ENCODE measurements at places on chromosomes 5 and 9. TPM values are rescaled to one million over a fixed set of nuclear protein-coding genes. Genes with fewer than 3 reads are reported as not detected.

EGFL7 gene
- 43.4 TPM for total RNA-seq

KCNV2 gene
- not detected for total RNA-seq

PAEP gene
- not detected for total RNA-seq

CBY3 gene
- not detected for total RNA-seq

IRX1 gene
- total RNA-seq: not detected

NHP2 gene
- total RNA-seq: 64.8 TPM

STPG3 gene
- not detected for total RNA-seq

DNA sequence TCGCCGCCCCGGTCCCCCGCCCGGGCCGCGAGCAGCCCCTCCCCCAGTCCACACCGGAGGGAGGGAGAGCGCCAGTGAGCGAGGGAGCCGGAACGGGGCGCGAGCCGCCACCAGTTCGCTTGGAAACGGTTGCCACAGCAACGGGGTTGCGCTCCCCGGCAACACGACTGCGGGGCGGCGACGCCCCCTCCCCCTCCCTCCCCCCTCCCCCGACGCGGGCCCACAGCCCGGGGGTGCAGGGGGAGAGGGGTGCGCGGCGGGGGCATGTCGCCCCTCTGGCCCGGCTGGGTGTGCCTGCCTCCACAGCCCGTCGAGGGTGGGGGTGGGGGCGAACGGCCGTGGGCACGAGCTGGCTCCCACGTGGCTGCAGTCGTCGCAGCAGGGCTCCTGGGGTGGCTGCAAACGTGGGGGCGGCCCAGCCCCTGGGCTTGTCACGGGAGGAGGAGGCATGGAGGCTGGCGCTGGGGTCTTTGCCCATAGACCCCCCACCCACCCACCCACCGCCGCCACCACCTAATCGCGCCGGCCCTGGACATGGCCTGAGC is 524 bp downstream of the PRR7 start:
- DNase-seq: peak; percentile 60

DNA sequence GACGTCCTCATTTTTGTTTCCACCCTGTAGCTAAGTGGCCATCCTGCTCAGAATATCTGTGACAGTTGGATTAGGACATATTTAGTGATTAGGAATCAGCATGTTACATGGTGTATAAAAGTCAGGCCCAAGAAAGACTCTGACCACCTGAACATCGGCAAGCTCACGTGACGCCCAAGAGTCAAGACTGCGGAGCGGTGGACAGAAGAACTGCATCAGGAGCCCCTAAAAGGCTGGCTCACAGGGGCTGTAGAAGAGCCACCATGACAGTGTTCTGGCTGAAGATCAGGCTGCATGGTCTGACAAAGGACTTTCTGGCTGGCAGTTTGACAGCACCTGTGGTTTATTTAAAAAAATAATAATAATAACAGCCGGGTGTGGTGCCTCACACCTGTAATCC is 185.3 kb downstream of the AUH start:
- DNase-seq: no peak

DNA sequence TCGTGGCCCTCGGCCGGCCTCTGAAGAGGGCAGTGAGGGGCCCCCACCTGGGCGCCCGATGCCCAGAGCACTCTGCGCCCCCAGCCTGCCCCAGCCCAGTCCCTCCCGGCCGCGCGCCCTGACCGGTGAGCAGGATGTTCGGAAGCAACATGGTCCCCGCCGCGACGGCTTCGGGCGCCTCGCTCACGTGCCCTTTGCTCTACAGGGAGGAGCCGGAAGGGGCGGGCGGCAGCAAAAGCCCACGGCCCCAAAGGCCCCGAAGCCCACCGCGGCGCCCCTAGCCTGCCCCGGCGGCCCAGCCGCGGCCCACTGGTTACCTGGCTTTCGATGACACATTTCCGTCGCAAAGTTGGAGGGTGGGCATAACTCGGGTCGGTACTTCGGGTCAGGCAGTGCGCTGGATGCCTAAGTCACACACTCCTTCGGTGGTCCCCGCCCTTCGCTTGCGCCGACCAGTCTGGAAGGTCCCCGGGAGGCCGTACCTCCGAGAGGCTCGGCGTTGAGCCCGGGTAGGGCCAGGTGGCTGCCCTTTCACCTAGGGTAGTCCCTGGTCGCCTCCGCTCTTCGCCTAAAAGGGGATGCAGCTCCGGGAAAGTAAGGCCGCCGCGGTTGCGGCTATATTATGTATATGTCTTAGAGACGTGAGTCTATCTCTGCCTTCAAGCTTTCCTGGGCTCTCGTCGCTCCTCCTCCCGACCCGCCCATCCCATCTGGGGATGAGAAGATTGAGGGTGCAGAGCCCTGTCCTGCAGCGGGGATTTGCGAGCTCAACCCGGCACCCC is at the start of the genes AK6, RAD17 and TAF9:
Gene AK6 (minus strand): TSS at position 181 of the 782 bp plus-strand sequence. CDS start 30 bp downstream, at position 151.
Gene RAD17 (plus strand): TSS at position 479 of the 782 bp plus-strand sequence. CDS start 2,391 bp downstream, outside the sequence.
Gene TAF9 (minus strand): TSS at position 181 of the 782 bp plus-strand sequence. CDS start 3,783 bp downstream, outside the sequence.
- DNase-seq: peak; percentile 97

DNA sequence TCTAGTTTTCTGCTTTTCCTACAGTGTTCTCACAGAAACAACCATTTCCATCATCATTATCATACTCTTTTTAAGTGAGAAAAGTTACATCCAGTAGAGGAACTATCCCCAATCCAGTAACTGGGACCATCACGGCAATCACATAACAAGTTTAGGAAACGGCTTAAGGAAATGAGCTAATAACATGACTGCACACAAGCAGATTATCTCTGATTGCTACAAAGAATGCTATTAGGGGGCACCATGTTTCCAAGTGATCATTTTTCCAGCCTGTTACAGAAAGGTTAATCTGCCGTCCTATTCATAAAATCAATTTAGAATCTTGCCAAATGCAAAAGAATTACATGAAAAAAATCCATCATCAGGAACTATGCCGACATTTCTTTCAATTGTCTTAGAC is 94.6 kb downstream of the EFNA5 start:
- no peak for DNase-seq

- no peak for DNase-seq
These were observed 69.3 kb downstream of the PAX5 start for GRCh38 chr9:36964791-36965190.

- peak; percentile 23 for DNase-seq
These were observed 610.3 kb upstream of the KLF4 start for GRCh38 chr9:108099854-108100253.

GRCh38 chr9:22535780-22536179 is 89.2 kb downstream of the DMRTA1 start:
- no peak for DNase-seq

- no peak for DNase-seq
These were observed 22.7 kb upstream of the ANKRD34B start for GRCh38 chr5:80592761-80593160.

DNA sequence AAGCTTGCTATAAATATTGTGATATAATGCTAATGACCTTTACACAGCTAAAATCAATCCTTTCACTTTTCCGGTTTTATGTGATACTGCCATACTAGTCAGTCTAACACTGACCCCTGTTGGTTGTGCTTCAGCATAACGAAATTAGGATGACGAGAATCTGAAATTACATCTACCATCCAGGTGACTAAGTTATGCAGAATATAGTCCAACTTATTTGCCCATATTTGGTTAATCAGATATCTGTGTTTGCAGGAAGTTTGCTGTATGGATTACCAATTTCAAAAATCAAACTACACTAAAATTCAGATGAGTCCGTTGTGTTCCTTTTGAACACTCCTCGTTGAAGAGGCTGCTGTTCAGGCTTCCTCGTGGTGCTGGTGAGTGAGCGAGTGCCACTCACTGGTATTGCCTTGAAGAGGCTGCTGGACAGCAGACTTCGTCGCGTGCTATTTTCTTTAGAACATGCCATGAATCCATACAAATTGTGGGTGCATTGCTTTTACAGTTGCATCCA is 32.5 kb downstream of the TENT4A start:
- DNase-seq: no peak

DNA sequence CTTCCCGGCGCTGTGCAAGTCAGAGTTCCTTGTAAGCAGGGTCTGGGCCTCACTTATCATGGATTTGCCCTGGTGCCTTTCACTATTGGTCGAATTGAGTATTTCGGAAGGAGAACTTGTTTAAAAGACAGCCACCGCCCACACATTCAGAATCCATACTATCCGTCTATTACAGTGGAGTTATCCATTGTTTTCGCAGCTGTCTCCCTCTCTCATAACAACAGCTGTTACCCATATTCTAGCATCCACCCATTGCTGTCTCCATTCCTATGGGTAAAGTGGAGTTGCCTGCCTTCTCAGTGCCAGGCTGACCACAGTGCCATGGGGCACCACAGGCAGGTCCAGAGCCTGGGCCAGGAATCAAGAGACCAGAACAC is 20.2 kb downstream of the FAXDC2 start:
- DNase-seq: no peak

GRCh38 chr9:130302785-130303612 is 37.4 kb downstream of the HMCN2 start:
- DNase-seq: no peak

DNA sequence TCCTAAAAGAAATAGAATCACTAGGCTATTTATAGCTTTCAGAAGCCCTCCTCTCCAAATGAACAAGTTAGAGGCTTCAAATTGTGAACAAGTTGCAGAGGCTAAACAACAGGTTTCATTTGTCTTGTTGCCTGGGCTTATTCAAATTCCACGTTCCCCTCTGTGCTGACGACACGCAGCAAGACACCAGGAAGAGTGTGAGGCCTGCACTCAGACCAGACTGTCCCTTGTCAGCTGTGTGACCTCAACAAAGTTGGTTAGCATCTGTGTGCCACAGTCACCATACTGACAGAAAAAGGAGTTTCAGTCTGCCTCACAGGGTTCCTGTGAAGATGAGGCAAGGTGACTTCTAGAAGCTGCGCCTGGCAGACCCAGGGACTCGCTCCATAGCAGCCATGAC is 22.1 kb upstream of the GABBR2 start:
- DNase-seq: no peak

GRCh38 chr5:113311301-113311700 is 123.5 kb downstream of the TSSK1B start:
- DNase-seq: no peak

DNA sequence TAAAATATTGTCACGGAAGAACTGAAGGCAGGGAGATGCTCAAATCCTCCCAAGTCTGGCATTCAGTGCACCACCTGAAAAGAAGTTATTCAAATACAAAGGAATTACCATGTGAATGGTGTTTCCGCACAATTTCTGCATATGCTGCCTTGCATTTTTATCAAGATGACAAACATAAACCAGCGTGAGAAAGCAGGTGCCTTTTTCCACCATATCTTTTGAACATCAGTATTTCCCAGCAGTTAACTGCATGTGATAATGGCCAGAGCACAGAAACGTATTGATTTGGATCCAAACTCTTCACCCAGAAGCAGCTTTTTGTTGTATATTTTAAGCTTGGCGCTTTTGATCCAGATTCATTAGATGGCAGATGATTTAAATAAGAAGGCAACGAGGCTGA is 808.0 kb downstream of the TLE1 start:
- no peak for DNase-seq

DNA sequence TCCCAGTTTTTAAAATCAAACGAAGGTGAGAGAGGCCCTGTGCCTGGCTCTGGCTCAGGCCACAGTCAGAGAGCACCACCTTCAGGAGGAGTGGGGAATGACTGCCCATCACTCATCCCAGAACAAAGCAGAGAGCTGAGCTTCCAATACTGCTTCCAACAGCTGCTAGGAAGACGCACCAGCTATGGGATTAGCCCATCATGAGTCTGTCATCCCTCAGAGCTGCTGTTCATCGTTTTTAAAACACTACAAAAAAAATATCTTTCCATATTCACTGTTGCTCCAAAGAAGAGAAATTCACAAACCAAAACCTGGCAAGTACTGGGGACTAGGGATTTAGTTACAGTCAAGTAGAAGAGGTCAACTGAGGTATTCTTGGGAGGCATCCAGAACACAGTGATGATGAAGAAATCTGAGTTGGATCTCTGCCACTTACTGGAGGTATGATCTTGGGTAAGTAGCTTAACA is 102.4 kb downstream of the CDK5RAP2 start:
- no peak for DNase-seq

- DNase-seq: no peak
These were observed 36.4 kb downstream of the PWWP2A start for GRCh38 chr5:160082614-160083500.

GRCh38 chr5:10702911-10703491 is 58.0 kb downstream of the DAP start:
- DNase-seq: no peak

- DNase-seq: no peak
These were observed 10.3 kb upstream of the DOCK2 start for GRCh38 chr5:169626779-169627178.

DNA sequence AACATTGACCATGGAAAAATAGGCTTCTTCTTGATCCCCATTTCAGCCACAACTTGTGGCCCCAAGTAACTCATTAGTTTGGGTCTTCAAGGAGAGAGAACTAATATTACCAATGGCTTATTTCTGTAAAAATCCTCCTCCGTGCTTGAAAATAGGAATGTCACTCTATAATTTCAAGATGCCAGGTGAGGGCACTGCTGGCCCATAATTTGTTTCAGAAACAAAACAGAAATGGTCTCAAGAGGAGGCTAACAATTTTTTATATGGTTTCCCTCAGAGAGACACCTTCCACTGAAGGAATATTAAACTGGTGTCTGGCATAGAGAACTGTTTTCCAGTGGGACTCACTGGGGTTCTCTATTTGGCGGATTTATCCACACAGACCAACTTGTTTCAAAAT is 437.0 kb upstream of the TRPC7 start:
- no peak for DNase-seq

- no peak for DNase-seq
These were observed 730.9 kb upstream of the TYRP1 start for GRCh38 chr9:11962327-11962726.
